ENCODE measurements at places on chromosomes 4 and X. TPM values are rescaled to one million over a fixed set of nuclear protein-coding genes. Genes with fewer than 3 reads are reported as not detected.
A peak's percentile ranks its signal among the peaks of the same experiment; 100 is the strongest.

- DNase-seq, result peak; percentile 52
Observed at GRCh38 chr4:42750091-42750490, 93.2 kb upstream of the ATP8A1 start.

- no peak for DNase-seq
Observed at GRCh38 chr4:162209706-162210105, 45.9 kb upstream of the FSTL5 start.

DNA sequence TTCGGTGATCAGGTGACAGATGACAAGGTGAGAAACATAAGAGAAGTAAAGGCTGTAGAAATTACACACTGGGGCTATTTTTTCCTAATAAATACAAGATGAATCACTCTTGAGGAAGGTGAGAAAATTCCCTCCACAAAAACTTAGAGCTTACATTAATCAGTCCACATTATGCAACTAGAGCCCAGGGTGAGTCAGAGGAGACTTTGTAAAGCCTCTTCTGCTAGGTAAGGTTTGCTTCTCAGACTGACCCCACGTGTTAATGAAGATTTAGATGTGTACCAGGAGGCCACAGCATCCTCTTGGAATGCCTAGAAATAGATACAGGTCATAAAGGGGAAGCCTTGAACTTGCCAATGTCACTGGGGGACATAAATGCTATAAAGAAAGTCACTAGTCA lies 396.0 kb upstream of the SMIM31 start:
- DNase-seq, result no peak

DNA sequence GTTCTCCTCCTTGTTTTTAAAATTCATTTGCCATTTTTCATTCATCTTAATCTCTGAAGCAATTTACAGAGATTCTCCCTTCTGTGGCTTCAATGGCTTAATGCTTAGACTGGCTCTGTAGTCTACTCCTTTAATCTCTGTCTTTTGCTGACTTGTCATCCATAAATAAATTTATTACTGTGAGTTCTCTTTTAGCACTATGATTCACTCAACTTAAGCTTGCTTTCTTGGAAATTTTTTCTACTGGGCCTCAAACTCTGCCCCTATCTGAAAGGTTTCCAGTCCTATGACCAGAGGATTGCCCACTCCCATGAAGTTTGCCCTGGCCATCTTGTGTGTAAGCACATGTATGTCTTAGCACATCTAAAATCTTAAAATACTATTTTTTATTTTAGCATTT lies 251.1 kb downstream of the DCLK2 start:
- DNase-seq, result no peak

DNA sequence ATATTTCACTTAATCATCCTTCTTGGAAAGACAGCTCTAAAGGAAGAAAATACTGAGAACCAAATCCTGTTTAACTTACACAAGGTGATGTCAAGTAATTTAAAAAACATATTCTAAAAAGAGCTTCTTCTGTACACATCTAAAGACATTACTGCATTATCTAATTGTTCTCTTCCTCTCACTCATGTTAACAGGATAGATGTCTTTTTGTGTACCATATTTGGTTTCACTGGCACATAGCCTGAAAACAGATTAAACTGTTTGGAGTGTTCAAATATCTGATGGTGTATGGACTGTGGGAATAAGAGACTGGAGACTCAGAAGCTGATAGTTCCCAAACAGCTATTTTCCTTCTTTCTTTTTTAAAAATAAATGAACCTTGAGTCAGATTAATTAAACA lies 213.3 kb upstream of the MAB21L2 start:
- DNase-seq, result no peak

GRCh38 chr4:57119054-57119651 lies 9.0 kb upstream of the IGFBP7 start:
- no peak for DNase-seq

DNA sequence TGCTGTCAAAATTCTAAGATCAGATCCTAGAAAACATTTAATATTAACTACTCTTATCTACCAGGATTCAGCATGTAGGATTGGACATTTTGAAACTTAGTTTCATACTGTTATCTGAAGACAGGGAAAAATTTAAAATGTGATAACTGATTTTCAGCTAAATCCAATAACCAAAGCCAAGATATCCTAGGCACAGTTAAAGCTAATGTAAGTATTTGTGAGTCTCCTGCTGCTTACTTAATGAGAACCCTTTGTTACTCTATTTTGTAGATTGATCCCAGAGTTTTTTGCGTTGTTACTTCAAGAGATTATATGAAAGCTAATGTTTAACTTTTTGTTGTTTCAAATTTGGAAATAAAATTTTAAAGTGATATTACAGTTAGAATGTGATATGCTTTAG lies 2.0 kb downstream of the CPE start:
- DNase-seq, result no peak

Gene MPC1L
- total RNA-seq, result not detected

GRCh38 chrX:48573690-48574269 lies 504 bp upstream of the RBM3 start:
- no peak for DNase-seq

DNA sequence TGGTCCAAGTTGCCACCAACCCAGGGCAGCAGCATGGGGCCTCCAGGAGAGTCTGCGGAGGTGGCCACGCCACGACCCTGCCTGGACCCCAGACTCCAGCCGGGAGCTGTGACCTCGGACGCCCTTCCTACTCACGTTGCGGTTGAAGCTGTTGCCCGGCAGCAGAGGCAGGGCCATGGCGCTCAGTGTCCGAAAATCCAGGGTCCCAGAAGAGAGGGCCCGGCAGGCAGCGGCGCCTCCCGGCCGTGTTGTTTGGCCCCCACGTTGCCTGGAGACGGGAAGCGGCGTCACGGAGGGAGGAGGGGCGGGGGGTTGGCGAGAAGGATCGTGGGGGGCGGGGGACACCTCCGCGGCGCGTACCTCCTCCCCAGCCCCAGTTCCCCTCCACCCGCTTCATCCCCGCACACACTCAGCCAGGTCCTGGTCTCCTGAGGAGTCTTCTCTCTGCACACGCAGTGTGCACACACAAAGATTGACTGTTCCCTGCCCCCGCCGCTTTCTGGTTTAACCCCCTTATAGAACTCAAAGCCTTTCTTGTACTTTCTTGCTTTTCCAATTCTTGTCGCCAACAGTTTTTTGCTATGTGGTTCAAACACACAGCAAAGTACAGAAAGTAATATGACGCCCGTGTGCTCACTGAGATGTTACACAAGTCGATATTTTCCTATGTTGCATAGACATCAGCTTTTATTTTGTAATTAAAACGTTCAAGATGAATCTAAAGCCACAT lies at the start of gene EFHC2:
Gene EFHC2, minus strand, starts transcription at position 261 of the 730 bp plus-strand sequence. Its CDS starts 84 bp downstream, at position 177.
- DNase-seq, result peak; percentile 62

DNA sequence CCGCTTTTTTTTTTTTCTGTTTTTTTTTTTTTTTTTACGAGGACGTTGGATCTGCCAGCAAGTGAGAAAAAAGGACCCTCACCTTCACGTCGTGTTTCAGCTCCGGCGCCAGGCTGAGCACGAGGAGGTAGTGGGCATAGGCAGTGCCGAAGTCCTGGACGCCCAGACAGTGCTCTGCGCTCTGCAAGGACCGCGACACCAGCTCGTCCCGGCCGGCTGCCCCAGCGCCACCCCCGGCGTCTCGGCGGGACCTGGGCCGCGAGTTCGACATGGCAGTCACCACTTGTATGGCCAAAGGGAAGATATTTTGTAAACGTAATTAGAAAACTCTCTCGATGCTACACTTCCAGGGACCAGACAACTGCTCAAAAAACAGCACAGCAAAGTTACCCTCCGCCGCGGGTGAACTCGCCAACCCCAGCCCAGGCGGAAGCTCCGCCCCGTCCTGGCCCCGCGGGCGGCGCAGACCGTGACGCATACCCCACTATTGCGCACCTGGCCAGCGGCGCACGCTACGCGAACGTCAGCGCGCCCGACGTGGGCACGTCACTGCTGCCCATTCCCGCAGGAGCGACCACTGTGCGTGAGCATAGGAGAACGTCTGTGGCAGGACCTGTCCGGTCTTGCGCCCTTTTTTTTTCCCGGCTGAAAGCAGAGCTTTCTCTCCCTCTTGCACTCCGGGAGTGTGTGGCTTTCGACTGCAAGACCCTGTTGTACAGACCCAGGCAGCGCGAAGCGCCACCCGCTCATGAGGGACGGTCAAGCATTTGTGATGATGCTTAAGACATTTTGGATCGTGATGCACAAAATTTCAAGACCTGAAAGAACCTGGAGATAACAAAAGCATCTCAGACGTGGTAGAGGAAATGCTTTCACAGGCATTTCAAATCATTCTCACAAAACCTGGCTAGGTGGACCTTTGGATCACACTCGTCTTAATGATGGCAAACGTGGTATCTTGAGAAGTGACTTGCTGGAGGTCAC lies at the start of gene PRMT9:
Gene PRMT9, minus strand, starts transcription at position 447 of the 984 bp plus-strand sequence. Its CDS starts 176 bp downstream, at position 271.
- peak; percentile 94 for DNase-seq

GRCh38 chrX:103845165-103845653 lies 13.2 kb upstream of the RAB9B start:
- DNase-seq, result peak; percentile 91

Gene ITIH6
- not detected for total RNA-seq

- no peak for DNase-seq
Observed at GRCh38 chrX:17588303-17588702, 149.0 kb upstream of the SCML1 start.

Gene RPL34
- total RNA-seq, result 1,108 TPM

GRCh38 chr4:47791965-47792364 lies 45.9 kb downstream of the CORIN start:
- no peak for DNase-seq

- DNase-seq, result no peak
Observed at GRCh38 chr4:39320381-39321115, 45.6 kb downstream of the RFC1 start.

DNA sequence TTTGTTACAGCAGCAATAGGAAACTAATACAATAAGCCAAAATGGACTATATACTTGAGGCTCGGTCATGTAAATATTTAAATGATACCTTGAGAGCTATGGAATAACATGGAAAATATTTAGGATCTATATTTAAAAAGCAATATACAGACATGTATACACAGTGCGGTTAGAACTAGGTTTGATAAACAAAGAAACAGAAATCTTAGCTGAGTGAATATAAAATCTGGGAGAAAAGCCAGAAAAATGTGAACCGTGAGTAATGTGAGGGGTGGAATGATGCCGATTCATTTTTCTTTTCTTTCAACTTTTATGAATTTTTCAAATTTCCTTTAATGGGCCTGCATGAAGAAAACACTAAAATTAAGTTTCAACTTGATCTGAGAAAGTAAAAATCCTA lies 104.1 kb downstream of the ATXN3L start:
- DNase-seq, result no peak

Gene GPRASP3
- total RNA-seq, result 7.4 TPM

GRCh38 chr4:134201216-134202161 lies at the start of gene PABPC4L:
Gene PABPC4L (minus strand): TSS chr4:134201789. CDS start chr4:134201019, 770 bp downstream.
- DNase-seq, result peak; percentile 80

DNA sequence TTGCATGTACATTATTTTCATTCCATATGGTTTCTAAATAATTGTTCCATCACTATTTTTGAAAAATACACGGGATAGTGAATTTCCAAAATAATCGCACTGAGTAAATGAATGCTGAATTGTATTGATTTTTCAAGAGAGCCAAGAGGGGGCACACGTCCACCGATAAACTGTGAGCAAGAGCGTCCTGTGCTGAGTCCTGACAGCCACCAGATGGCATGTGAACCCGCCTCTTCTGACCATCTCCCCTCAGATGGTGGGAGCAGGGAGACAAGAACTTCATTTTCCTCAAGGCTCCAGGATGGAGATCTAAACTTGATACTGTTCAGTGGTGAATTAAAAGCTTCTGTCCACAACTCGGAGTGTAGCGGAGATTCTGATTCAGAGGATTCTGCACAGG lies 30.6 kb upstream of the IL9R start:
- DNase-seq, result peak; percentile 62

DNA sequence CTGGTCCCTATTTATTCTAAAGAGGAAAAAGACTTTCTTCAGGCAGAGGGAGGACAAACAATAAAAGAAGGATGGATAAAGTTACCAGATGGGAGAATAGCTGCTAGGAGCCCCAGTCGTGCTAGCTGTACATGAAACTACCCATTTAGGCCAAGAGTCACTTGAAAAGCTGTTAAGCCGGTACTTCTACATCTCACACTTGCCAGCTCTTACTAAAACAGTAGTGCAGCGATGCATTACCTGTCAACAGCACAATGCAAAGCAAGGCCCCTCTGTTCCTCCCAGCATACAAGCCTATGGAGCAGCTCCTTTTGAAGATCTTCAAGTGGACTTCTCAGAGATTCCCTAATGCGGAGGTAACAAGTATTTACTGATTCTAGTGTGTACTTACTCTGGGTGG lies 1138.8 kb downstream of the ARAP2 start:
- no peak for DNase-seq

DNA sequence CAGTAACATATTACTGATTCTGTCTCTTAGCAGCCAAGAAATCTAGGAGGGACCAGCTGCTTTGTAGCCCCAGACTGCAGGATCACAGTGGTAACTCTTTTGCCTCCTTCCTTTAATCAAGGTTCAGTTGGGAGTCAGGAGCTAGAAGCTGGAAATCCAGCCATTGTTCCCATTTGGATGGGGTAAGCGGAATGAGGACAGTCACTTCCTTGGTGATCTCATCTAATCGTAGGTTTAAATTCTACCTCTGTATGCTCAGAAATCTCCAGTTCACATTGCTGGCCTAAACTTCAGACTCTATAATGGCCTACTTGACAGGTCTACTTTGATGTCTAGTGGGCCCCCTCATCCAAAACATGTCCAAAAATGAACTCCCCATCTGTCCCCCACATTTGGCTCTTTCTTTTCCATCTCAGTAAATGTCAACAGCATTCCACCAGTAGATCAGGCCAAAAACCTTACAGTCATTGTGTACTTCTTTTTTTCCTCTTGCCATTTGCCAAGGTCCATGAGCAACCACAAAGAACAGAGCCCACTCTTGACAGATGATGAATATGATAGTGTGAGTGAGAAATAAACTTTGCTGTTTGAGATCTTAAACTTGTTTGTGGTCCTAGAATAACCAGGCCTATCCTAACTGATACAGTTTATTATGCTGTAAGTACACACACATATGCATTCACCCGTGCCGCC lies 40.1 kb downstream of the WWC2 start:
- DNase-seq, result no peak

- peak; percentile 45 for DNase-seq
Observed at GRCh38 chr4:83285055-83285407, 433 bp upstream of the COQ2 start.

Gene TEX13B
- 0.25 TPM for total RNA-seq

Gene TMEM31
- 0.68 TPM for total RNA-seq

All from endodermal cell (in vitro differentiated cells).